CD4-positive, alpha-beta T cell treated with Interleukin-21 for 1 hour (primary cell): ENCODE measurements at places on chromosomes 1 and 21.

DNA sequence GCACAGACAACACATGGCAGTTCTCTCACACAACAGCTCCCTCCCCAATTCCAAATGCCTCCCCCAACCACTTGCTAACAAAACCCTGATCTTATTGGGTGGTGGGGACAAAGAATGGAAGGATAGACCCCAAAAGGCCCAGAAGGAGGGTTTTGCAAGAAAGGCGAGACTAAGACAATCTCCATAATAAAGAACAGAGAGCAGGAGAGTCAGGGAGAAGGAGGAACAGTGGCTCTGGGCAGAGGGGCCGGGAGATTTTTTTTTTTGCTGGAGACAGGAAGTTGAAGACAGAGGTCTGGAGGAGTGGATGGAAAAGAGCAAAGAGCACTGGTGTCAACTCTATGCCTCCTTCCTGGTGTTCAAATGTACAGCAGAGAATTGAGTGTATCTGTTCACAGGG lies 6.5 kb upstream of the C1QA start:
- no peak for DNase-seq

DNA sequence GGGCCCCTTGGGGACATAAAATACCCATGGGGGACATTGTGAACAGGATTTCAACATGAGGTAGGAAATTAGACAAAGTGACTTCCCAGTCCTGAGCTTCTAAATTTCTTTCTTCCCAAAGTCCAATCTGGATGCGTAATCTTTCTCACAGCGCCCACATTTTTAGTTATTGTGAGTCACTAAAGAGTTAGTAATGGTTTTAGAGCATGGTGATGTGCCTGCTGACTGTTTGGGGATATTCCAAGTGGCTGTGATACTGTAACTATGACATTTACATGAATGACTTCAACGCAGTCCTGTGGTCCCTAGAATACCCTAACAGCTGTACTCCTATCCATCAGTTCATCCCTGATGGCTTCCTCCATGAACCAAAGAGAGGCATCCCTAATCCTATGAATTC lies 224.0 kb upstream of the COA6 start:
- DNase-seq: no peak

GRCh38 chr1:83043244-83043643 lies 955.7 kb downstream of the TTLL7 start:
- DNase-seq: no peak

- DNase-seq: no peak
These were observed 415.0 kb downstream of the HLX start for GRCh38 chr1:221294242-221294641.

DNA sequence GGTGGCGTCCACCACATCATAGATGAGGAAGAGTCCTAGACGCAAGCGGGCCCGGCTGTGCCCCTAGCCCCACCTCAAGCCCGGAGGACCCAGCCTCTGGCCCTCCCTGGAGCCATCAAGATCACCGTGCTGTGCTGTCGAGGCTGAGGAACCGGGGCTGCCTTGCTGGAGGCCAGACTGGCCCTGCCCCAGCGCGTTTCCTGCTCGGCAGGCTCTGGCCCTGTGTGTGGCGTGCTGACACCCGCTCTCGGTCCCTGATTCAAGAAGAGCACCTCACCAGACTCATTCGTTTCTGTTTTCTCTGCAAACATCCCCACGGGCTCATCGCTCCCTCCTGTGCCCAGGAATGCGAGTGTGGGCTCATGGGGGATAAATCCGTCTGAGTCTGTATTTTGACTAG lies 51.1 kb downstream of the GLIS1 start:
- DNase-seq: no peak

DNA sequence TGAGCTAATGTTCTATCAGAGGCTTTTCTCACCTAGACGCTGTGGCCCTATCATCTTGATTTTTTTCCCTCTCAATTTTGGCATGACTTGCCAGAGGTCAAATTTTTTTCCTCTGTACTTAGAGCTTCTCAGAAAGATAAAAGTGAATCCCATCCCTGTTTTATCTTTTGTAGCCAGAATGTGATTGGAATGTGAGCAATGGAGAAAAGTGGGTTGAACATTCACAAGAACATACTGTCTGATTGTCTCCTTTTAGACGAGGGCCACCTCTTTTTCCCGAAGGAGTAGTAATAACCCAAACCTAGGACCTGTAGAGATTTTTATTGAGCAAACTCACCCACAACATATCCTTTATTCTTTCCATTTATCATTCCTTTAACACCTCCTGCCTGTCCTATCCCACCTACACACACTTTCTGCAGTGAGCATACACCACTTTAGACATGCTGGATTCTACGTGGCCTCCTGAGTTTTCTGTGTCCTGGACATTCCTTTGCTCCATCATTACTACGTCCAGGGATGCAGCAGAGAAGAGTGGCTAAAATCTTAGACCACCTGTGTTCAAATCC lies 15.9 kb downstream of the S100A10 start:
- DNase-seq: no peak

DNA sequence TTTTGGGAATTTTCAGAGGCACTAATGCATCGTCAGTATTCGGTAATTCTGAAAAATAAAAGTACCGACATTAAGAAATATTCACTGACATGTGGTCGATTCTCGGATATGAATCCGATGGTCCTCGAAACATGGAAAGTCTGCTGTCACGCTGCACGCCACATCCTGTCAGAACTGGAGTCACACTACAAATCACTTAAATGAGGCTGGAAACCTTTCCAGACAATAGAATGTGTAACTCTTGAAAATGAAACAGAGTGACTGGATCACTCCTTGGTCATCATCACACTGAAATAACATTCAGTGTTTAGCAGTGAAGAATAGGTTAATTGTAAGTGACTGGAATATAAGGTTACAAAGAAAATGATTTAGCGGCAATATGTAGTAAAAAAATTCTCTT lies 620.1 kb upstream of the ADAMTS5 start:
- no peak for DNase-seq

- DNase-seq: no peak
These were observed 31.0 kb downstream of the SNX7 start for GRCh38 chr1:98692482-98692881.

DNA sequence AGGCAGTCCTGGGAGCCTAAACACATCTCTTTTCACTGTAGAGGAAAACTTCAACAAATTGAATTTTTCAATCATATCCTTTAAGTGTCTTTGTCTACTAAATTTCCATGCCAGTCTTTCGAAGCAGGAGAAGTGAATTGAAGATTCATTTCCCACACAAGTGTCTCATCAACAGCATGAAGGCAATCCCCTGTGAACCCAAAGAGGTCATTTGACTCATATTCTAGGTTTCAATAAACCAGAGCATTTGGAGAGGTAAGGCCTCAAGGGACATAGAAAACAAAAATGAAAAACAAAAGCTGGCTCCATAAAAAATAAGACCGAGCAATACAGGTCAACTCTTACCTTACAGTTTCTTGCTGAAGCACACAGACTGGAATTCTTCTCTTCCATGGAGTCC lies 94.1 kb upstream of the ATP1B1 start:
- DNase-seq: no peak

DNA sequence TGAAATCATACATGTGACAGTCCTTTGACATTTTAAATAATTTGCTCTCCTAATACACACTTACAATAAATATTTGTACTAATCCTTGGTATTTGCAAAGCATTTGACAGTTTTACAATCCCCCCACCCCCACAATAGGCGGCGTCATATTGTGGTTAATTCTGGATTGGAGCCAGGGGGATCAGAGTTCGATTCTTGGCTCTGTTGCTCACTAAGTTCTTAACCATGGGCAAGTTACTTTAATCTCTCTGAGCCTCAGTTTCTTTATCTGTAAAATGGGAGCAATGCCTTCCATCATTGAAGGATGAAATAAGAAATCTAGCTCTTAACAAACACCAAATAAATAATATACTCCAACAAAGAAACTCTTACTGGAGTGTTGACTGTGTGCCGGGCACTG lies 23.8 kb downstream of the CACNA1S start:
- no peak for DNase-seq

- no peak for DNase-seq
These were observed 2.6 kb upstream of the MFN2 start for GRCh38 chr1:11977625-11978024.

GRCh38 chr21:18831942-18832676 lies 428.5 kb upstream of the TMPRSS15 start:
- DNase-seq: no peak

DNA sequence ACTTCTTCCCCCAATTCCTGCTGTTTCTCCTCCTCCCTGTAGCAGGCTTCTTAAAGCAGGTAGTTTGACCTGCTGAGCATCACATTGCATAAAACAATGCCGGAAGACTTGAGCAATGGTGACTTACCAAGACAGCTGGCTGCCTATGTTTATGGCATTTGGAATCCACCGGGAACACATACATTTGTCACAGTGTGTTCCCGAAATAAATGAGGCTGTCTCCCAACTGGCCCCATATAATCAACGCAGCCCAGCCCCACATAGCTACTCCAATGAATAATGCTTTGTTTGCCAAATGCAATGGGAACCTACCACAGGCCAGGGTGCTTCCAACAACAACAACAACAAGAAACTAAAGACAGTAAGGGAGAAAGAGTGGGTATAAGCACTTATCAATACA lies 186.1 kb upstream of the MAP1LC3C start:
- no peak for DNase-seq

- DNase-seq: no peak
These were observed 15.3 kb downstream of the BECN2 start for GRCh38 chr1:241972703-241973369.

DNA sequence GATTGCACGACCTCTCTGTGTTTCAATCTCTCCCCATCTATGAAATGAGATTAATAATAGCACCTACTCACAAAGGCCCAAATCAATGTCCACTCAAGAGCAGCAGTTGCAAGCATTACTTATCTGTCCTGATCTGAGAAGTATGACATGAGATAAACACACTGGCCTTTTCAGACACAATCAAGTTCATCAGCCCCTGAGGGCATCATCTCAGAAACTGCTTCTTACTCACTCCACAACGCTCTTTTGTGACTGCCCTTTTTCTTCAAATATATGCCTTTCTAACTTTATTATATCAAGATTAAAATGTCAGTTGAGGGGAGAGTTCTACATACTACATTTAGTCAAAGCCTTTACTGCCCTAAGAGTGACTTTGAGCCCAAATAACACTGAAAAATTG lies 371.9 kb upstream of the SPAG17 start:
- no peak for DNase-seq

DNA sequence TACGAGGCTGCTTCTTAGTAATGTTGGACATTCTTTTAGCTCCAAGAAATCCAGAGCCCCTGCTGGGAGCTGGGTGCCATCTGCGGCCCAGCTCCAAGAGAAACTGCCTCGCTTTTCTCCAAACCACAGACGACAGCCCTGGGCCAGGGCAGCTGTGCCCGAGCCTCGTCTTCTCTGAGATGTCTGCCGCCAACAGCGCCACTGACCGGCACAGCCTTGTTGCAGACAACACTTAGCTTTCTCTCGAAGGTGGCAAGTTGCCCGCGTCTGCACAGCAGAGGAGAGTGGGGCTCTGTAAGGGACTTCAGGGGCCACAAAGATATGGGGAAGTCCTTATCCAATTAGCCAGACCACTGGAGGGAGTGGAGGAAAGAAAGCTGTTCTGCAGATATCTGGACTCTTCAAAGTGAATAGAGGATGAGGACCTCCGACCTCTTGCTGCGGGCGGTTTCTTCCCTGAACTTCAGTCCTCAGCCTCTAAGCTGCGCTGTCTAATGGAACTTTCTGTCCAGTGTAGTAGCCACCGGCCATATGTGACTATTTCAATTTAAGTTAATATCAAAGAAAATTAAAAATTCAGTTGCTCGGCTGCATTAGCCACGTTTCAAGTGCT lies 63.9 kb upstream of the DISP3 start:
- no peak for DNase-seq

GRCh38 chr1:54695221-54695620 lies 20.4 kb upstream of the TTC4 start:
- DNase-seq: no peak

- no peak for DNase-seq
These were observed 21.6 kb upstream of the TRAF5 start for GRCh38 chr1:211305044-211305443.

DNA sequence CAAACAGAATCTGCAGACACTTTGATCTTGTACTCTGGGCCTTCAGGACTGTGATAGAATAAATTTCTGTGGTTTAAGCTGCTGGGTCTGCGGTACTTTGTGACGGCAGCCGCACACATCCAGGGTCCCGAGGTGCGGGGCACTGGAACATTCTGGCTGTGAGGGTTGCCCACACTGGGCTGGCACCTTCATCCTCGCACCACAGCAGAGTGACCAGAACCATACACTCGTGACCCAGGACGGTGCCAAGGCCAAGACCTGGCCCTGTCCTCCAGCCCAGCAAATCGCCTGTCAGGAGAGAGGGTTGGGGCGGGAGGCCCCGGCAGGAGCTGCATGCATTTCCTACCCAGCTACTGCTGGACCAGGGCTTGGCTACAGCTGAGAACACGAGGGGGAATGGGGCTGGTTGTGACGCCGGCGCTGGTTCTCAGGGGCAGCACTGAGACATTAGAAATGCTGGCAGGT lies 2.6 kb upstream of the FTCD start:
- DNase-seq: no peak

GRCh38 chr1:198876371-198876871 lies 237.6 kb downstream of the PTPRC start:
- DNase-seq: no peak

- DNase-seq: peak; percentile 70
These were observed 16.4 kb upstream of the RAB29 start for GRCh38 chr1:205791568-205792180.

- DNase-seq: no peak
These were observed 87.4 kb downstream of the PLXNA2 start for GRCh38 chr1:208156741-208157140.

DNA sequence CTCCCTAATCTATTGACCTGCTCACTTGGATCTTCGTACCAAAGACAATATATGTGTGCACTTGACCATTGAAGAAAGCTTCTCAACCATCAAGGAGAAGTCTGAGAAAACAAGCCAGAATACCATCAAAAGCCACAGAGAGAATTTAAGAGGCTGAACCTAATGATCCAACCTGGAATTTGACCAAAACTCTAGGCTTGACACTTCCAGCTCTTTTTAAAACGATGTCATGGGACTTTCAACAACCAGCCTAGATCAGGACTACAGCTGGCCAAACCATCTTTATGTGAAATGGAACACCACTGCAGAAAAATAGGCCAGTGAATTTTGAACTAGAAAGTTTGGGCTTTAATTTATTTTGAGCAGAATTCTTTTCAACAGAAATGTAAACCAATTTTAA lies 444.4 kb downstream of the LTN1 start:
- no peak for DNase-seq

DNA sequence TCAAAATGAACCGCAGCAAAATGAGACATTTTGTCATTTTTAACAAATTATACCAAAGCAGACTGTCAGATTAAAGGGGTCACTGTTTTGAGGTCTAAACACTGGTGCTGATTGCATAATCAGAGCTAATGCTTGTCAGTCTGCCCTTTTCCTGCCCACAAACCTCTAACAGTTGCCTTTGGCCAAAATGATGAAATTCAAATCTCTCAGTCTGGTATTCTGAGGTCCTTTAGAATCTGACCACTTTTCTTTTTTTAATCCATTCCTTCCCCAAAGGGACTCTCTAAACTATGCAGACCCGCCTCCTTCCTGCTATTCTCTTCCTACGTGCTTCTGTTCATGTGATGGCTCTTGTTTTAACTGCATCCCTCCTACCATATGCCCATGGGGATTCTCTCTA lies 145.2 kb upstream of the SPATA6 start:
- DNase-seq: no peak
